Glomerular endothelial cell (primary cell): ENCODE measurements at places on chromosomes 16 and 17.

GRCh38 chr17:4247361-4247970, 16.3 kb downstream of the ANKFY1 start:
- DNase-seq: no peak

DNA sequence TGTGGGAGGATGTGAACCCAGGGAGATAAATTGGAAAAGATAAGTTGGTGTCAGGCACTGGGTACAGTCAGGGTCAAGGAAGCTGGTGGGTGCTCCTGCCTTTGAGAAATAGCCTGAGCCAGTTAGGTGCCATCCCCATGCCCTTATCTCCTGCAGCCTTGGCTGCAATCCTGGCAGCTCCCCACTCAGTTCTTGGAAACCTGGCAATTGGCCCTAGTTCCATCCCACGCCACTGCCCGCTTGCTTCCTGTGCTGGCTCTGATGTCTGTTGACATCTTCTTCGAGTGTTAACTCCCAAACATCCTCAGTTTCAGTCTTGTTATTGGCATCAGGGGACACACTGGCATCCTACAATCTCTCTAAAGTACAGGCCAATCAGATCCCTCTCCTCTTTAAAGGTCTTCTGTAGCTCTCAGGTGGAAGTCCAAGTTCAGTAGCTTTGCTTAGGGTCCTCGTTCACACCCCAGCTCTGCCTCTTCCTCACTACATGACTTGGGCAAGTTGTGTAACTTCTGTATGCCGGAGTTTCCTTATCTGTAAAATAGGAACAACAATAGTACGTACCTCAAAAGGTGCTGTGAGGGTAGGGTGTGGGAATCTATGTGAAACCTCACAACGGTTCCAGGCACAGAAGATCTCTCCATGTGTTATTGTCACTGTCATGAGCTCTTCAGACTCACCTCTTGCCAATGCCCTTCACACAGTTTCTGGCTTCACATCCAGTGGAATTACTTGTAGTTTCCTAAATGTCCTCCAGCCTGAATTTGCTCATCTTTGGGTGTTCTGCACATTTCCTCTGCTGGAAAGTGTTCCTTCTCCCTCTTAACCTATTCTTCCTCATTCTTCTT, 13.5 kb upstream of the PRKAR1A start:
- DNase-seq: no peak

GRCh38 chr17:82974136-82974952, 105.1 kb upstream of the METRNL start:
- DNase-seq: no peak

DNA sequence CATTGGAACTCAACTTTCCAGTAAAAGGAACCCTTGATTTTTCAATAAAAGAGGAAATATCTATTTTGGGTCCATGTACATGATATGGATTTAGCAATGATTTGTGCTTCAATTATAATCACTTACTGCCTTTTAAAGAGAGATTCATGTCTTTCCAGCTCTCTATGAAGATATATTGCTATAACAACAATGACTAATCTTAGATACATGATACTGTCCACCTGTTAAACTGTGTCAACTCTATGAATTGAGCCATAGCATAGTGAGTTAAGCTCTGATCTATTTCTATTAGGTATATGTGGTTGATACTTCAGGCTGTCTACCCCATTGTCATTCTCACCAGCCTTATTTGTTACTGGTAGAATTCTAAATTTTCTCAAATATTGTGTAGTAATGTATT, 15.0 kb upstream of the MPHOSPH6 start:
- DNase-seq: no peak

DNA sequence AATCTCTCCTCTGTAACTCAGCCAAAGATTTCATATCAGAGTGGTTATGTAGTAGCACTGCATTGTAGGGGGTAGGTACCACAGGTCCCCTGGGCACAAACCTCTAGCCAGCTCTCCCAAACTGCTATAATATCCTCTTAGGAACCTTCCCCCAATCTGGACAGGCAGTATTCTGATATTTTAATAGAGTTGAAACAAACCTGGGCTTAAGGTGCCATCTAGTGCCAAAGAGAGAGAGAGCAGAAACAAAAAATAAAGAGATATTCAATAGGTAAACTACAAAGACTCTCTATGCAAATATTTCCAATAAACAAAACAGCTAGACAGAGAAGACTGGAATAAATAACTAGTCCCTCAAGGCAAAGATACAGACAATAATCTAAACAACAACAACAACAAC, 1070.0 kb downstream of the CDH11 start:
- no peak for DNase-seq

DNA sequence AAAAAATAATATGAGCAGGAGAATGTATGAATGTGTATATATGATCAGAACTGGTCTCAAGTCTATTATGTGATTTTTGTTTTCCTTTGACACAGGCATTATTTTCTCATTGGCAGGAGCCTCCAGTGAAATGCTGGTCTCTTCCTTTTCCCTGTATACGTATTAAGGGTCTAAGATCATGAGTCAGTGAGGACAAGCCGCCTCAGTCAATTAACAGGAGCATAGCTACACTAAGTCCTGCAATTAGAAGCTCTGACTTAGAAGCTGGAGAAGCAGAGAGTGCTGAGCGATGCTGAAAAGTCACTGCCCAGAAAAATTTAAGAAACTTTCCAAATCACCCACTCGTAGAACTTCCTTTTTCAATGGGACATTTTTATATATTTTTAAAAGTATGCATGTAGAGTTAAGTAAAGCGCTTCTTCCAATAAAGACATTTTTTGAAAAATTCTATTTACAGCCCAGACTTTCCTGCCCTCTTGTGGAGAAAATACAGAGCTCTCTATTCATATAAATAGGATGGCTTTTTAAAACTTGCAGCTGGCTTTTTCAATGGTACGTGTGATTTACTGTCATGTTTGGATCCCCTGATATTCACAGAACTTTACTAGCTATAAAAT, 70.2 kb upstream of the PSMD7 start:
- DNase-seq: no peak

DNA sequence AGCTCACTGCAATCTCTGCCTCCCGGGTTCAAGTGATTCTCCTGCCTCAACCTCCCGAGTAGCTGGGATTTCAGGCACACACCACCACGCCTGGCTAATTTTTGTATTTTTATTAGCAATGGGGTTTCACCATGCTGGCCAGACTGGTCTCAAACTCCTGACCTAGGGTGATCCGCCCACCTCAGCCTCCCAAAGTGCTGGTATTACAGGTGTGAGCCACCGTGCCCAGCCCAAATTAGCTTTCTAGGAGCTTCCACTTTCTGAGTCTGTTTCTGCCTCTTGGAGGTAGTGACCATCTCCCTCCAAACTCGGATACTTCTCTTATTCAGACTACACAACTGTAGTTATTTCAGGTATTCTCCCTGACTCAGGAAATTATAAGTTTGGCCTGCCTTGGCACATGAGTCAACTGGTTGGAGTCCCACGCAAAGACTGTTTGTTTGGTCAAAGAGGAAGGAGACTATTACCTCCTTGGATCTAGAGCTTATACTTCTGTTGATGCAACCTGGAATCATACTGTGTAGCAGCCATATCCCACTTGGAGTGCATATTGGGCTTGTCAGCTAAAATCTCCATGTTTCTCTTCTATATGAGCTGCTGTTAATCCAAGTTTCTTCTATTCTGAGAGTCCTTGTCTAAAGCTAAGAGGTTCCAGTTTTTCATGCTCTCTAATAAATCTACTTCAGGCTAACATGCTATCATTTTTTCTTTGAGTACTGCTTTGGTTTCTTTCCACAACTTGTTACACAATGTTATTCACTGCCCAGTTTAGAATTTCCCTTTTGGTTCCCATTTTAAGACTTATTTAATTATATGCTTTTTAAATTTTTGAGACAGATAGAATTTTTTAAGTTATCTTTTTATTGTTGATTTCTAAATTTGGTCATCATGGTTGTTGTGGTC, 7.5 kb downstream of the IL4R start:
- DNase-seq: no peak

GRCh38 chr17:33112763-33113162, 121.1 kb downstream of the SPACA3 start:
- no peak for DNase-seq

DNA sequence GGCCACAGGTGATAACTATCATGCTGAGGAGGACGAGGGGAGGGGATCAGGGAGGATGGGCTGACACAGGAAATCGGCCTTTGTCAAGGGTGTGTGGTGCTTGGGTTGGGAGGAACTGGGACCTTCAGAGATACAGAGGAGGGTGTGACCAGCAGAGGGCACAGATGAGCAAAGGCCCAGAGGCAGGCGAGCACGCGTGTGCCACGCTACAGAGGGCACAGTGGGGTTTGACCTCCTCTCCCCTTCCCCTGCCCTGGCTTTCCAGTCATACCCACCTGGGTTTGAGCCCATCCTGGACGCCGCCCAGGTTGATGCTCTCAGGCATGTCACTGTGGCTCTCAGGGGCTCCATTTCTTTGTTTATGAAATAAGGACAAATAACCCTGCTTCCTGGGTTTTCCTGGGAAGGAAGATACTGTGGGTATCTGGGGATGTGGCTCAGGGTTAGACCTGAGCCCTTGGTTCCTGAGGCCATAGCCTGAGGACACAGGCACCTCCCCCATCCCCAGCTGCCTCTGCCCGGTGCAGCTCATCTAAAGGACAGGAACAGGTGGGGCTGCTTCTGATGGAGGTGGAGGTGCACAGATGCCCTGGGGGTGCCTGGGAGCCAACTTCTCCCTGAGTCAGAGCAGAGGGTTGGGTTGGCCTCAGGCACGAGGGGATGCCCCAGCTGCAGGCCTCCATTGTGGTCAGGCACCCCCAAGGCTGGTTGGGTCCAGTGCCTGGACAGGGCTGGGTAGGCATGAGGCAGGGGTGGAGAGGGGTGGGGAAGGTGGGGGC, 51.8 kb downstream of the BEAN1 start:
- no peak for DNase-seq

GRCh38 chr16:47774661-47775060, 313.5 kb downstream of the PHKB start:
- DNase-seq: no peak

DNA sequence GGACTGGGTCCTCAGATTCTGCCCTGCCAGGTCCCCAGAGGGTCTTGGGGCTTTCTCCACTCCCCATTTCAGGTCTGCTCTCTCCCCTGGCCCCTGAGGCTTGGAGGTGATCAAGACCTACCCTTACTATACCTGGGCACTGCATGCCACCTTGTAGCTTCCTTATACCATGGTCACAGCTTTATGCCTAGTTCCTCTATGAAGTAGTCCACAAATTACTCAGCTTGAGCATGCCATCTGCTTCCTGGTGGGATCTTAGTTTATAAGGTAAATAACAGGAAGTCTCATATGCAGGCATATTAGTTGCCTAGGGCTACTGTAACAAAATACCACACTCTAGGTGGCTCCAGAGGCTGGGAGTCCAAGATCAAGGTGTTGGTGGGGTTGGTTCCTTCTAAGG, 11.0 kb upstream of the PMFBP1 start:
- no peak for DNase-seq

DNA sequence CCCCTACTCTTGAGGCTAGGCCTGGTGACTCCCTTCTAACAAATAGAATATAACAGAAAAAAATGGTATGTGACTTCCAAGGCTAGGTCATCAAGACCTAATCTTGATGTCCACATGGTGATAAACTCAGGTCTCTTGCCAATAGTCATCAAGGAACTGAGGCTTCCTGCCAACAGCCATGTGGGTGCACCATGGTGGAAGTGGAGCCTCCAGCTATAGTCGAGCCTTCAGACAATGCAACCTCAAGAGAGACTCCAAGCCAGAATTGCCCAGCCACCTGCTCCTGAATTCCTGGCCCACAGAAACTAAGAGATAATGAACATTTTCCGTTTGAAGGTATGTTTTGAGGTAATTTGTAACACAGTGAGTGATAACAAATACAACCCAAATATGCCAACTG, 55.9 kb upstream of the SREBF1 start:
- DNase-seq: no peak

DNA sequence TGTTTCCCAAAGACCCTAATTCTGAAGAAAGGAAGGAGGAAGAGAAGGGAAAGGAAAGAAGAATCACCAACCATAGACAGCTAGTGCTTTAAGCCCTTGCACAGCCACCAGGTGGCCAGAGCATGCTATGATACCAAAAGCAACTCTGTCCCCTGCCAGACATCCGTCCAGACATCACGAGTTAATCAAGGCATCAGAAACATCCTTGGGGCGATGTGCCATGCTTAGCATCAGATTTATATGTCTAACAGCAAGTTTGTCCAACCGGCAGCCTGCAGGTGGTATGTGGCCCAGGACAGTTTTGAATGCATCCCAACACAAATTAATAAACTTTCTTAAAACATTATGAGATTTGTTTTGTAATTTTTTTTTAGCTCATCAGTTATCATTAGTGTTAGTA, 2.9 kb upstream of the CRYBA1 start:
- DNase-seq: no peak

GRCh38 chr17:33732116-33732515, 439.0 kb upstream of the ASIC2 start:
- DNase-seq: no peak

DNA sequence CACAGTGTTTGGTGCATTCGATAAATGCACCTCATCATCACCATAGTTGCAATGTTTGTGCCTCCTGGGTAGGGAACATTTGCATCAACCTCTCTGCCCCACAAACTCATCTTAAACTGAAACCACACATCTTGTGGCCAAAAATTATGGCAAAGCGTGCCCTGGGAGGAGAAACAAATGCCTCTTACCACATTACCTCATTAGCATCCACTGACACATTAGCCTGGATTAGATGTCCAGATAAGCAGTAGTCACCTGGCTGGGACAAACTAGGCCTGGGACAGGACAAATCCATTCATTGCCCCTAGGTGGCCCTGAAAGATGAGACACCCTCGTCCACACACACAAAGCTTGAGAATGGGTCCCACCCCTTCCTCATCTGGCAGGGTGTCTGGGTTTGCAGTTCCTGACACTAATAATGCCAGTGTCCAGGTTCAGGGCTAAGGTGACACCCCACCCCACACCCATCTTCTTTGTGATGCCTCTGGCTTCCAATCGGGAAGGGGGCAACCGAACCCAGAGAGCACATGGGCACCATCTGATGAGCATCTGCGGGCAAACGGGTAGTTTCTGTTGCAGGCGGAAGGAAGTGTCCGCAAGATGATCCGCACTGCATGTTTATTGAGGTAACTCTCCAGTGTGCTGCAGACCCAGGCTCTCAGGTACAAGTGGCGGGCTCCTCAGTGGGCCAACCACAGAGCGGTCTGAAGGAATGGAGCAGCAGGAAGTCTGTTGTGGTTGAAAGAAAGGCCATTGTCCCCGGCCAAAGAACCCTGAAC, 8.6 kb downstream of the XYLT1 start:
- DNase-seq: no peak

- DNase-seq: no peak
These were observed 23.5 kb downstream of the PLCD3 start for GRCh38 chr17:45108595-45109521.

DNA sequence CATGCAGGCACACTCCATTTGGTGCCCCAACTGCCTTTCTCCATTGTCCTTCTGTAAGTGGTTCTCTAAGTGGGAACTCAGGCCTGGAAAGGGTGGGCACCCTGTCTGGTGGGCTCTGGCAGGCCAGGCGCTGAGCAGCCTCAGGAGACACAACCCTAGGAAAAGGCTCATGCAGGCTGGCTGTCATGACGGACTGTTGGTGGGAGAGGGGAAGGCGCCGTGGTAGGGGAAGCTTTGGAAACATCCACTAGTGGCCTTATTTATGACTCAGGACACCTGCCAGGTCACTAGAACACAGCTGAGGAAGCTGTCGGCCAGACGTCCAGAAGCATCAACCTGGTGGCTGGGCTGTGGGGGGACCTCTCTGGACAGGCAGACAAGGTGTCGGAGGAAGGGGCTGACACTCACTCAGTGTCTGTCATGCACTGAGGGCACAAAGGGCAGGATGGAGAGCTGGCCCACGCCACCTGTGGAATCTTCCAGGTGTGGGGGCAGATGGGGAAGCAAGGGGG, 216.0 kb downstream of the SEC14L1 start:
- no peak for DNase-seq
